RWPE1 (cell line): ENCODE measurements at places on chromosomes 7 and 10.

- no peak for DNase-seq
Measured at GRCh38 chr10:73581918-73582317, 9.2 kb downstream of the USP54 start.

GRCh38 chr10:79246209-79246581 lies 101.1 kb upstream of the PPIF start:
- DNase-seq, result no peak

GRCh38 chr10:49585387-49585786 lies 24.7 kb upstream of the SLC18A3 start:
- no peak for DNase-seq

DNA sequence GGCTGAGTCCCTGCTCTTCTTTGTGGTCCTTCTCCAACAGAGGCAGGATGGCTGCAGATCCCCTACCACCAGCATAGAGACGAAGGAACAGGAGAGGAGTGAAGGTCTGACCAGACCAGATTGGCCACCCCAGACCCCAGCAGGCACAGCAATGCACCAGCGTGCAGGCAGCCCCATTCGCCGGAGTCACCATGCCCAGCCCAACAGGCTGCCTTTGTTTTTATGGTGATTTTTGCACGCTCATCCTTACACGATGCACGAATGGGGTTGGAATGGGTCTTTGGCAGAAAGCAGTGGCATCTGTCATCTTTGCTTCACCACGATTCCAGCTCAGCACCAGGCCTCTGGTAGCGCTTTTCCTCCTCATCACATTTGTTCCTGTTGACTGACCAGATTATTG lies 427.6 kb downstream of the INHBA start:
- no peak for DNase-seq

DNA sequence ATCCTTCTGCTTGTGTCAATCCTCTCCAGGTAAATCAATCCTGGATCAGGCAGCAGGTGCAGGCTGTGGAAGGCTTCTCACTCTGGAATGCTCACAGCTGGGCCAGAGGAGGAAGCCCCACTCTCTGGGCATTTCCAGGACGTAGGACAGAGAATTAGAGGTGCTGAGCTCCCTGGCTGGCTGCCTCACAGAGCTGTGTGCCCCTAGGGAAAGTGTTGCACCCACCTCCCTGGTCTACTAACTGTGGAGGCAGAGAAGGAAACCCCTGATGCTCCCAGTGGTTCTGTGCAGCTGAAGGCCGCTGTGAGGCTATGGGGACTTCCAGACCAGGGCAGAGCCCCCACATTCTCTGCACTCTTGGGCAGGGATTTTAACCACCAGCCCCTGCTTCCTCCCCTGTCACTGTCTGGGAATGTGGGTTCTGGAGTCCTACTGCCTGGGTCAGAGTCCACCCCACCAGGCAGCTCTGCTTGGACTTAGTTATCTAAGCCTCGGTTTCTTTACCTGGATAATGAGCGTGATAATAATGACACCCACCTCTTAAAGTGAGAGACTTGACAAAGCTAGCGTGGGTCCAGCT lies 73.5 kb upstream of the EEPD1 start:
- no peak for DNase-seq

DNA sequence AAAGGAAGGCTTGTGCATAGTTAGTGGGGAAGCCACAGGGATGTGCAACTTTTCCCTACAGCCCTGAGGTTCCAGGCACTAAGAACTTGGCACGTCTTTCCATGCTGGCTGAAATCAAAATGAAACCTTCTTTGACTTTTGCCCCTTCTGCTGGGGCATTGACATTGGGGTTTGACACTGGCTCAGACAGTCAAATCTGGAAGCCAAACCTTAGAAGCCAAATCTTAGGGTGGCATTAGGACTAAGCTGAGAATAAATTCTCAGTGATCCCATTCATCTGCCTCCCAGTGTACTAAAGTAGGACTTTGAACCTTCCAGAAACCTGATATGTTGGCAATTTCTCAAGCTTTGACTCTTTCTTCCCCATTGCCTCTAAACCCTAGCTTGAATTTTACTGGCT lies 31.3 kb upstream of the INSYN2A start:
- no peak for DNase-seq

- no peak for DNase-seq
Measured at GRCh38 chr10:132984801-132985545, 42.6 kb upstream of the CFAP46 start.

- no peak for DNase-seq
Measured at GRCh38 chr7:17725821-17726220, 214.5 kb downstream of the SNX13 start.

GRCh38 chr10:78866731-78867554 lies 201.8 kb upstream of the ZMIZ1 start:
- no peak for DNase-seq

DNA sequence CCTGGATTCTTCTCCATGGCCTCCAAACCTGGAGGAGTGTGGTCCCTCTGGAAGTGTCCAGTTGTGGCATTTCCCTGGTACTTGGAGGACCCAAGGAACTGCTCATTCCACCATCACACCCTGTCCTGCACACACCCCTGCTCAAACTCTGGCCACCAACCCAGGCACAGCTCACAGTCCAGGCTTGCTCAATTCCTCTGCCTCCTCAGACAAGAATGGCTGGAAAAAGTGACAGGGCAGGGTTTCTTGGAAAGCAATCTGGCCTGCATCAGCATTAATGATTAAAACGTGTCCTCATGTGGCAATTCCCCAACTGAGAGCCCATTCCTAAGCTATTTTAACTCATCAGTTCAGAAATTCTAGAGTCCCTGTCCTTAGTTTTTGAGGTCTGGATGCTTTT lies 17.2 kb upstream of the TPST1 start:
- DNase-seq, result no peak

DNA sequence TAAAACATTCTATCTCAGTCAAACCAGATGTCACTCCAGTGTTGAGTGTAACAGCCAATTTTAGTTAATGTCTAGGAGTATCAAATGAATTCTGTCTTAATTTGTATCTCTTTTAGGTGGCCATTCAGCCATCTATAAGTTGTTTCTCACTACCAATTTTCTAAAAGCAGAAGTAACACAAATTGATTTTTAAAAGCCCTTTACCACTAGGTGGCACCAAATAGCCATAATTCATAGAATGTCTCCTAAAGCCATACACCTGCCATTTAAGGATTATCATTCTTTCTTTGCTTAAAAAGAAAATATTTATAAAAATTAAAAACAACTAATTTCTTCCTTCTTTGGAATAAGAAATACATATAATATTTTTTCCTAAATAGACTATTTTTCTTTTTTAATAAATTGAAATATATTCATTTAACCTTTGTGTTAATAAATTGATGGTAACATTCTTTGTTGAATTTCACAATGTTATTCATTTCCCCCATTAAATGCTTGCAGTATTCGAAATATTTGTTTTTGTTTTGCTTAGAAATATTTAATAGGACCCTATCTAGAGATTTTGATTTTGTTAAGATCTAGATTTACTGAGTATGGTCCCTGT lies 107.8 kb upstream of the PPP1R3A start:
- DNase-seq, result peak; percentile 40

GRCh38 chr7:153017223-153017622 lies 257.7 kb downstream of the ACTR3B start:
- DNase-seq, result no peak

- no peak for DNase-seq
Measured at GRCh38 chr10:96390460-96390864, 31.7 kb upstream of the OPALIN start.

DNA sequence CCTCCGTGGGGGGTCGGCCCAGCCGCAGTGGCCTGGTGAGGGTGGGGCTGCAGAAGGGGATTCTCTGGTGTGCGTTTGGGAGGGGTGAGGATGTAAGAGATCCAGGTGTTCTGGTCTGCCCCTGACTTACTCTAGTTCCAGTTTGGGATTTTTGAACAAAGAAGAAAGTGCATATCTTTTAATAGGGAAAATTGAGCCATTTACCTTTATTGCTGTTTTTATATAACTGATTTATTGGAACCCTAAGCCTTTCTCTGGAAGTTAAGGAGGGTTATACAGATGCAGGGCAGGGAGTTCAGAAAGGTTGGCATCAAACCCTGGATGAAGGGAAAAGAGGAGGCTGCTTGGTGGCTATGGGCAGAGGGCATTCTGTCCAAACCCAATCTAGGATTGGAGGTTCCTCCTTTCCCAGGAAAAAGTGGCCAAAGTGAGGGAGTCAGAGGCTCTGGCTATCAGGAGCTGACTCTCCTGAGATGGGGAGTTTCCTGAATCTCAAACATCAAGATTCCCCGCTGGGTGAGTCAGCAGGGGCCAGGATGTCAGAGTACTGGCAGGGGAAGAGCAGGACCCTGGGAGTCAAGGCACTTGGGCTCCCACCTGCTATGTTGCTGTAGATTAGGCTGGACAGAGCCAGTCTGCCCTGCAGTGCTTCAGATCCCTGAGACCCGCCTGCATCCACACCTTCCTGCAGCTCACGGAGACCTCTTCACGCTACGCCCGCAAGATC lies 67.5 kb downstream of the CLIP2 start:
- DNase-seq, result no peak

- no peak for DNase-seq
Measured at GRCh38 chr10:106348933-106349332, 815.6 kb downstream of the SORCS1 start.

GRCh38 chr10:99661377-99661763 lies 2.1 kb downstream of the ENTPD7 start:
- DNase-seq, result peak; percentile 94

DNA sequence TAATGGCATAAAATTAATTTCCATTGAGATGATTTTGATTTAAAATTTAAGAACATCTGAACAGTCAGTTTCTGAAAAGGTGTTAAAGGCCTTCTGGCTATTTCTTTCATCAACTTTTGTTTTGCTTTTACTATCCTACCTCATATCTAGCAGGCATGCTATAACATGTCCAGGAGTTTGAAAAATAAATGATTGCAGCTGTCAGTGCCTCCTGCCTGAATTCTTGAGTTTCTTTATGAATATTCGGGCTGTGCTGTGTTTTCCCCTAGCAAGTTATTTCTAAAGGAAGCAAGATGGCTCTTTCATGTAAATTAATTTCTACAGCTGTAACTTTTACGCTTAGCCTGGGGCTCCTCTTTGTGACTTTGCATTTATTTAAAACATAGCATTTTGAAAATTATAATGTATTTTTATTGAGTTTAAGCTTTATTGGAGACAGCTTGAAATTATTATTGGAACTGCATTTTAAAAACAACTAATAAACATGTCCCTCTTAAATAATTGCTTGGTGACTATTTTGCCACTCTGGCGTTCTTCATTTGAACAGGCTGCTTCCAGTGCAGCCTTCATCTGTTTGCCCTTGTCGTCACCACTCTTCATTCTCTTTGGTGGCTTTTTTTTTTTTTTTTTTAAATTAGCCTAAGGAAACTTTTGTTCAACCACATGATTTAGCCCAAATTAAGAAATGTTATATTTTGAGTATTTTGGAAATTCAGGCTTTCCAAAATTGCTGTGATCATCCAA lies 1083.4 kb upstream of the LRRN3 start:
- DNase-seq, result no peak

GRCh38 chr10:28155726-28156125 lies 147.1 kb downstream of the MPP7 start:
- no peak for DNase-seq

GRCh38 chr10:44478876-44479705 lies 94.2 kb upstream of the CXCL12 start:
- no peak for DNase-seq

DNA sequence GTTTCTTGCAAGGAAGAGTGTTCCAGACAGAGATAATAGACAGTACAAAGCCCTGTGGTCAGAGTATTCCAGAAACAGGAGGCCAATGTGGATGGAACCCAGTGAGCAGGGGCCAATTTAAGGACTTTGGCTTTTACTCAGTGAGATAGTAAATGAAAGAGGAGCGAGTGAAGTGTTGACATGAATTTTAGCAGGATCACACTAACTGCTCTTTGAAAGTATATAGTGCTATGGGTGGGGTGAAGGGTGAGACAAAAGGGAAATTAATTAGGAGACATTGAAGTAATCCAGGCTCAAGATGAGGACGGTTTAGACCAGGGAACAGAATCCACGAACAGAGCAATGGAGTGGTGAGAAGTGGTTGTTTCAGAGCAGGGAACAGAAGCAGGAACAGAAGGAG lies 62.2 kb upstream of the TES start:
- no peak for DNase-seq

GRCh38 chr7:16205466-16205865 lies 215.9 kb downstream of the CRPPA start:
- no peak for DNase-seq

DNA sequence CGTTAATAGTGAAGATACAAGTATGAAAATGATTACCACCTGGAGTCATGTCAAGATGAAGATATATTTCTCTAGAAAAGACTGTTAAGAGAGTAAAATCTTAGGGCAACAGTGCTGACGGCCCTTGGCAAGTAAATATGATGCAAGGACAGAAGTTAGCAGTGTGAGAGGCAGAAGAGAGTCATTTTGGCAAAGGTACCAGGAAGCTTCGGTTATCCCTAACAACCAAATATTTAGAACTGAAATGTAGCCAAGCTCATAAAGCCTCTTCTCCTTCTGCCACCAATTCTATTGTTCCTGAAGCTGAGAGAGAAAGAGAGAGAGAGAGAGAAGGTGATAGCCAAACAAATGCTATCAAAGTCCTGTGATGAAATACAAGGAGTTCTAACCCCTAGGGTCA lies 109.6 kb downstream of the MACC1 start:
- DNase-seq, result no peak
